ENCODE measurements at places on chromosomes 5 and 9.
A peak's percentile ranks its signal among the peaks of the same experiment; 100 is the strongest.

DNA sequence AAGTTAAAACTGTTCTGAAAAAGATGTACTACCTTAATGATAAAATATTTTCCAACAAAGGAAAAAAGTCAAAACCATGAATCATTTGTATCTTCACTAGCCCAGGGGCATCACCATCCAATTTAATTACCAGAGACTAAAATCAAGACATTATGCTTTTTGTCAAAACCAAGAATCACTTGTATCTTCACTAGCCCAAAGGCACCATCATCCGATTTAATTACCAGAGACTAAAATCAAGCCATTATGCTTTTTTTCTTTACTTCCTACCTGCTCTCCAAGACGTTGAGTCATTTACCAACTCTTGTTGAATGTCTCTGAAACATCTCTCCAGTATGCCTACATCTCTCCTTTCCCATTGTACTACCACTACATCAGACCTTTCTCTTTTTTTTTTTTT, 37.9 kb downstream of the FBXO38 start:
- DNase-seq = no peak

DNA sequence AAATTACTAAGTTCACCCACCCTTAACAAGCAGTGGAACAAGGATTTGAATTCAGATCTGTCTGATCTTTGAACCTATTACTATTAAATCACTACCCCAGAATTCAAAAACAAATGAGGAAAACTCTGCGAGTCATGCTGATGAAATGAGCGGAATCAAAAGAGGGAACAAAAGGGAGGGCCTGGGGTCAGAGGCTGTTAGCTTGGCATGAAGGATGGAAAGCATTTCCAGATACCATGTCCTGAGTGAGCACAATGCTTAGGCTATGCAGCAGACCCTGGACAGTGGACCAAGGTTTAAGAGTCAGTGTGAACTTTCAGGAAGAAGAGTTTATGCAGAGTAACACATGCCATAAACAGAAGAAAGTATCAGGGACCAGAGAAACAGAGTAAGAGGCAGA, 30.5 kb downstream of the GRIA1 start:
- DNase-seq = no peak

- no peak for DNase-seq
Measured at GRCh38 chr9:27792971-27793689, 219.8 kb upstream of the C9orf72 start.

DNA sequence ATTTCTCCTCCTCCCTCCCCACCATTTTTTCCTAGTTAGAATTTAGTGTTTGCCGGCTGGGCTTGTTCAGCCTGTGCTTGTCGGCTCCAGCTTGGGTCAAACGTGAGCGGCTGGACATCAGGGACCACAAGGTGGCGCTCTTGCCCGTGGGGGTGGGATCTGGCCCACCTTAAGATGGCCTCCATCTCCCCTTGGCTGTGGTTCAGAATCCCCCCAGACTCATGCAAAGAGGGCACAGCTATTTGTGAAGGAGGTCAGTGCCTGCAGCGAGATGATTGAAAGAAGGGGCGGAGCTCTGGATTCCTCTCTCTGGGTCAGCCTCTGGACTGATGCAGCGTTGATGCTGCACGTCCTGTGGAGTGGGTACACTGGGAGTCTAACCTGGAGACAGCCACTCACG, 283.3 kb upstream of the TUT7 start:
- DNase-seq = peak; percentile 7

DNA sequence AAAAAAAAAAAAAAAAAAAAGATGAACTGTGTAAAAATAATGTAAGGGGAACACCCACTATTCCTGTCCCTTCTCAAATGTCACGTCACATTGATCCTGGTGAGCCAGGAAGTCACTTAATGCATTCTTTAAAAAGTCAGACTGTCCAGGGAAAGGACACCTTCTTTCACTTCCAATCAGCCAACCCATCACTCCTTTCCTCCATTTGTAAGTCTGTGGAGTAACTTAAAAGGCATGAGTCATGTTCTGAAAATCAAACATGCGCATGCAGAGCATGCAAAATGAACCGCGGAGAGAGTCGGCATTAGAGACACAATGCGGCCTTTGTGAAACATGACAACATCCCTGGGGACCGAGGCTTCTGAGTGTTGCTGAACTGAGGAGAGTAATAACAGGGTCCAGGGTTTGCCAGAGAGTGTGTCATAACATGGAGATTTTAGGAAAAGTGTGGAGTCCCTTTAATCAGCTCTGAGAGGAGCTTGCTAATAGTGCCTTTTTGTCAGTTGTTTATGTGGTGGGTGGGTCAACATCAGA, 77.6 kb upstream of the SEMA6A start:
- DNase-seq = peak; percentile 78

- DNase-seq = no peak
Measured at GRCh38 chr9:98429613-98430012, 174.2 kb upstream of the TBC1D2 start.

DNA sequence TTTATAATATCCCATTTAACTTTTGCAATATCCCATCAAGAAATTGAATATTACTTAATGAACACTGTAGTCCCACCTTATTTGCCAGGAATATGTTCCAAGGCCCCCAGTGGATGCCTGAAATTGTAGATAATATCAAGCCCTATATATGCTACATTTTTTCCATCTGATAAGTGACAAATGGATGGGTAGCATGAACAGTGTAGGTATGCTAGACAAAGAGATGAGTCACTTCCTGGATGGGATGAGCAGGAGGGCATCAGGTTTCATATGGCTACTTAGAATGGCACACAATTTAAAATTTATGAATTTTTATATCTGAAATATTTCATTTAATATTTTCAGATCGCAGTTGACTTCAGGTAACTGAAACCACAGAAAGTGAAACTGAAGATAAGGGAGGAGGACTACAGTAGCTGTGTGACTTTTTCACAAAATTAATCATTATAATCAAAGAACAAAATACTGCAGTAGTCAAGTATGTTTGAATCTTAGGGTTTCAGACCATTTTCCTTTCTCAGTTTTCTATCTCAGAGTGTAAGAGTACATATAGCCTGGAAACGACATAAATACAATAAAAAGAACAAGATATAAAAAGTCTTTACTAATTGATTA, 636.4 kb upstream of the ARRDC3 start:
- no peak for DNase-seq

DNA sequence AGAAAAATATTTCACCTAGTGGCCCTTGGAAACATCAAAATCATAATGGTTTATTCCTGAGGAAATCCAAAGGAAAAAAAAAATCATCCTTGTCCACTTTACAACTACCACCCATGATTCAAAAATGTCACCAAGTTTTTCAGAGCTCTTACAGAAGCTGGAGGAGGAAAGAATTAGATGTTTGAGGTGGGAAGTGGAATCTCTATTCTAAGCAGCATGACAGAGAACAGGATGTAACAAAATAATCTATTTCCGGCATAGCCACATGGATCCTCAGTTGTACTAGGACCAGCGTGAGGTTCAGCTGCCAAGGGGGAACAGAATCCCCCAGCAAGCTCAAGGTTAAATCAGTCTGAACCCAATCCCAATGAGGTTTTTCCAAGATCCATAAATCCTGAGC, 40.2 kb downstream of the FBXW11 start:
- no peak for DNase-seq

- no peak for DNase-seq
Measured at GRCh38 chr5:88877826-88878225, 5.2 kb downstream of the MEF2C start.

DNA sequence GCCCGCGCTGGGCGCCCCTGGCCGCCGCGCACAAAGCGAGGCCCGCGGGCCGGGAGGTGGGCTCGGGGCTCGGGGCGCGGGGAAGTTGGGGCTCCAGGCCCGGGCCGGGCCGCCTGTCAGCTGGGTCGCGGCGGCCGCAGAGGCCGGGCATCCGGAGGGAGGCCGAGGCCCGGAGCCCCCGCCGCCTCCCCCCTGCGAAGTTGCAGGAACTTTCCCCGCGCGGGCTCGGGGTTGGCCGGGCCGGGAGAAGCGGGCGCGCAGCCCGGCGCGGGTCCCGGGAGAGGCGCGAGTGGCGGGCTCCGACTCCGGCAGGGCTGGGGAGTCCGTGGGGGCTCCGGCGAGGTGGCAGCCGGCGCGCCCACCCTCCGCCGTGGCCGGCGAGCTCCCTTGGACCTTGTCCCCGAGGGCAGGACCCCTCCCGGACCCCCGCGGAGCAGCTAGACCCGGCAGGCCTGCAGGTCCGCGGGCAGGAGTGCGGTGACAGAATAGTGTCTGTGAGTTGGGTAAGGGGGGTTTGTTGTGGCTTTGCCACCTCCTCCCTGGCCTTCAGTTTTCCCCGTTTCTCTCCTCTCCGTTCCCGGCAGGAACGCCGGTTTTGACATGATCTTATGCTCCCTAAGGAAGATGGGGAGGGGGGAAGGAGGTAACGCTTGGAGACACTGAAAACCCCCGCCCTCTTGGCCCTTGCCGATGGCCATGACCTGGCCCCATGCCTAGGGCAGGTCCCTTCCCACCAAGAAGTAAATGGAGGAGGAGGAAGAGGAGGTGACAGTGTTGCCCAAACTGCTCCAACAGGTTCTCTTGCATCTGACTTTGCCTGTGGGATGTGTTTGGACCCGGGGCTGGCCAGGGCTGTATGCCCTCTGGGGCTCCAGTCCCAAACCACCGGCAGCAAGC, 942 bp downstream of the PHF2 start:
- DNase-seq = no peak

DNA sequence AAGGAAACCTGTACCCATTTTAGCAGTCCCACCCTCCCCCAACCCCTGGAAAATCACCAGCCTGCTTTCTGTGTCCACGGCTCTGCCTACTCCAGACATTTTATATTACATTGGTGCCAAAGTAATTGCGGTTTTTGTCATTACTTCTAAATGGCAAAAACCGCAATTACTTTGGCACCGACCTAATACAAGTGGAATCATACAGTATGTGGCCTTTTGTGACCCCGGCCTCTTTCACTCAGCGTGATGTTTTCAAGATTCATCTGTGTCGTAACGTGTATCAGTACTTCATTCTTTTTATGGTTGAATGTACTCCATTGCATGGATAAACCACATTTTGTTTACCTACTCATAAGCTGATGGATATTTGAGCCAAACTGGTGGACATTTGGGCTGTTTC, 9.7 kb upstream of the ORM1 start:
- DNase-seq = no peak

GRCh38 chr9:98038958-98039357, 17.6 kb upstream of the NANS start:
- DNase-seq = no peak

GRCh38 chr5:72644296-72644695, 137.1 kb upstream of the ZNF366 start:
- no peak for DNase-seq

- no peak for DNase-seq
Measured at GRCh38 chr5:67182301-67182790, 14.3 kb downstream of the CD180 start.

GRCh38 chr5:142201471-142201887, 92.9 kb downstream of the NDFIP1 start:
- no peak for DNase-seq

DNA sequence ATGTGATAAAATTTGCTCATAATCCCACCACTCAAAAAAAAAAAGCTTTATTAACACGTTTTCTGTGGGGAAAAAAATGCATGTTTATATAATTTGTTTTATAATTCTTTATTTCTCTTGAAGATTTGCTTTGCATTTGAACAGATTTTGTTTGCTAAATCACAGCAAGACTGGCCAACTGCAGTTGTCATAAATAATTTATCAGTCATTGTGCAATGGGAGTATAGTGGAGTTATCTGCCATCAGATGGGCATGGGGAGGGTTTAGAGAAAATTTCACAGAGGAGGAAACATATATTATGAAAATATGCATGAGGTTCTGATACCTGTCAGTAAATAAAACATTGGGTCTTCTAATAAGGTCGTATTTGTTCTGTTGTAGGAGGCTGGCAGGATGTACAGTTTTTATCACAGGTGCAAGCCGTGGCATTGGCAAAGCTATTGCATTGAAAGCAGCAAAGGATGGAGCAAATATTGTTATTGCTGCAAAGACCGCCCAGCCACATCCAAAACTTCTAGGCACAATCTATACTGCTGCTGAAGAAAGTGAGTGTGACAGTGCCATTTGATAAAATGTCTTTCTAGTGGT, 23.8 kb downstream of the HSDL2 start:
- no peak for DNase-seq

- no peak for DNase-seq
Measured at GRCh38 chr5:132437604-132438266, 52.8 kb downstream of the IRF1 start.

DNA sequence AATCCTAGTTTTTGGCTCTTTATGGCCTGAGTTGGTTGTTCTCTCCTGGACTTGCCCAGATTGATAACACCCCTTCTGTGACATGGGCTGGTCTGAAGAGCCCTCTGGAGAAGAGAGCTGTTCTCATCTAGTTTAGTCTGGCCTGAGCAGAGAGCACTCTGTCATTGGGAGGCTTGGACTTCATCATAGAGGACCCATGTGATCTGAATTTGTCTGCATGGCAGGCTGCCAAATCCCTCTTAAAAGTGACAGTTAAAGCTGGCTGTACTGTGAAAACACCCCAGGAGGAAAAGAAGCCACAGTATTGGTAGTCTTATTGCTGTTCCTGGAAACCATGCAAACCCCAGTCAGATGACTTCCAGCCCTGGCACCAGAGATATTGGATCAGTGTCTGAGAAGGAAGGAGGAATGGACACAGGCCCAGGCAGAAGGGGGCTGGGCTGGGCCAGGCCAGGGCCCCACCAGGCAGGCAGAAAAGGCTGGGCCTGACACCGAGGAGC, 3.7 kb upstream of the WDR31 start:
- DNase-seq = peak; percentile 72

DNA sequence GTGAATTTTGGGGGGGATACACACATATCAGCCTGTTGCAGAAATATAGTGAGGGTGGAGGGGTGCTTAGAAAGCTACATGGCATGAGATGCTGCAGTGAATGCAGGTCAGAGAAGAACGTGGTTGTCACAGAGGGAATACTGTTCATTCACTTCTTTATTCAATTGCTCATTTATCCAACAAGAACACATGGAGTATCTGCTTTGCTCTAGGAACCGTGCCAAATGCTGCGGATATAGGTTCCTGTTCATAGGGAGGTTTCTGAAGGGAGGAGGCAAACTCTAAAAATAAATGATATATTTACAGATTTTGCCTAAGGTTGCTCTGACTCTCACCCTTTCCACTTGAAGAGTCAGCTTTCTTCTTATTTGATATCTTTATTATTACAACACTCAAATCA, 444.3 kb upstream of the CLINT1 start:
- DNase-seq = no peak

DNA sequence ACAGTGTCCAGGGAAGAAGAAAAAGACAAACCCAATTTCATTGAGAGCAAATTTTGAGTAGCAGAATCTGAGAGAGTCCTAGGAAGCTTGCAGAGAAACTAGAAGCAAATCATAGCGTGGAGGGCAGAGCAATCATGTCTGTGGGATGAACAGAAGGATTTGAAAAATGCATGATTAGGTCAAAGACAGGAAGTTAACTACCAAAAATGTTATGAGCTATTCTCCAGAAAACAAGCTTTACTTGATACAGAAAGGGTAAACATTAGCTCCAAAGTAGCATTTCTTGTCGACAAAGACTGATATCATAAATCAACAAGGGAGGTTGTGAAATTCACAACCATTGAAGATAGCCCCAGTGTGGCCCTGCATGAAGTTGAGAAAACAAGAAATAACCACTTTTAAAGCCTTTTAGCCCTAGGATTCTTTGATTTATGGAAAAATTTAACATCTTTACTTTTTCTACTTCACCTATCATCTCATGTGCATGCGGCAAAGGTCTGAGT, 97.7 kb upstream of the MEGF10 start:
- no peak for DNase-seq

Data from substantia nigra (tissue), 51 donors.